ENCODE measurements at places on chromosomes 12 and 14.

DNA sequence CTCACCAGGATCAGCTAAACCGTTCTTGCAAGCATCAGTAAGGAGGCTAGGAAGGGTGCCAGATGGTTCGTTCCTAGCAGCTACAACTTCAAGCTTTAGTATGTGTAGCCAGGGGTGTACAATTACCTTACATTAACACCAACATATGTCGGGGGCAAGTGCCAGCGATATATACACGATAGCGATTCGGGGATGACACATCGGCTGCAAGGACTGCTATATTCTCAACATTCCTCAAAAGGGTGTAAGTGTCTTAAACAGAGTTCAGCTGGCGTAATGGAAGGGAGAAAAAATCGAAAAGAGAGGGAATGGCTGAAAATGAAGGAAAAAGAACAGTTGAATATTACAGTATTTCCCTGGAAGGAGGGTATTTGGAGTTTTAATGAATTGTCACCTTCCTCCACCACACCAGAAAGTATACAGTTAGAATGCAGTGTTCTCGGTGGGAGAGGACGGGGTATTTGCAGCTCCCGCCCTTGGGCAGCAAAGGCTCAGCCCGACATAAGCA is 545 bp downstream of the LIMA1 start:
- no peak for DNase-seq

- DNase-seq: no peak
These were observed 256.5 kb upstream of the NPAS3 start for GRCh38 chr14:32682214-32682613.

DNA sequence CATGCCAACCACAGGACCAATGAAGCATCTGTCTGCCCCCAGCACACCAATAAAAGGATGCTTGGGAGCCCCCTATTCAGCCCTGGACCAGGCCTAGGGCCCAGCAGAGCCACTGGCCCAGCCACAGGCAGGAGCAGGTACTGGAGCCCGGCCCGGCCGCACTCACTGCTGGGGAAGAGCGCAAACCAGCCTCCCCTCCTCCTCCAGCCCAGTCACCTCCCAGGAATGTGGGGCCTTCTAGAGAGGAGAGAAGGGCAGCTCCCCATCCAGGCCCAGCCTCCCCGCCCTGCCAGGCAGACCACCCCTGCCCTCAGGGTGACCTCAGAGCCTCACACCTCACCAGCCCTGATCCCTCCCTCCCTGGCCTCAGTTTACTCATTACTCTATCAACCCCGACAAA is 56.2 kb downstream of the CCNK start:
- no peak for DNase-seq

GRCh38 chr12:65113621-65114035 is 7.5 kb downstream of the WIF1 start:
- DNase-seq: no peak

- no peak for DNase-seq
These were observed 13.9 kb downstream of the KRT7 start for GRCh38 chr12:52246720-52247621.

- no peak for DNase-seq
These were observed 281.8 kb downstream of the KSR2 start for GRCh38 chr12:117686911-117687377.

- DNase-seq: no peak
These were observed 481.4 kb upstream of the TMEM132C start for GRCh38 chr12:127785540-127785939.

DNA sequence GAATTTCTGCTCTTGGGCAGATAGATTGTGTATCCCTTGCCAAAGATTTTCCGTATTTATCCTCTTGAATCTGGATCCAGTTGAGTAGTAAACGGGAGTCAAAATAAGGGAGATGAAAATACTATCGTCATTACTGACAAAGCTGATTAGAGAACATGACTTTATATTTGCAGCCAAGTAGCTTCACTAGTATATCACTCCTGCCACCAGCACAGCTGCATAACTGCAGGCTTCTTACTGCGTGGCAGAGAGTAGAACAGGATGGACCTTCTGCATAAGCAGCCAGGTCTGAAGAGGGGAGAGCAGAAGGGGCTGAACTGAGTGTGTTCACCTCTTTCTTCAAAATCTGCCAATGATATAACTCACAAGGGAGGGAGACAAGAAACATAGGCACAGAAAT is 283.7 kb downstream of the FBXL14 start:
- no peak for DNase-seq

DNA sequence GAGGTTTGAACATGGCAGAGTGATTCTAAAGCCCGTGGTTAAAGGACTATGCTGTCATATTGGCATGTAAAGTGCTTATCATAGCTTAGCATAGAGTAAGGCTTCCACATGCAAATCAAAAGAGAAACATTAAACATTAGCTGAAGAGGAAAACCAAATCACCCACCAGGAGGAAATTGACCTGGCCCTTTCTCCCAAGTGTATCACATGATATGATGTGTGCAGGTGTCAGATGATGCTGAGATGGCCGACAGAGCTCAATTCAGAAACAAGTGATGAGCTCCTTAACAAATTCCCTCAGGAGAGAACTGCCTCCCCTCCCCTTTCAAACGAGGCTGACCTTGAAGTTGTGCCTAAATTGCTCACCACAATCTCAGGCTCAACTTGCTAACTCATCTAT is 217.1 kb upstream of the BTG1 start:
- DNase-seq: no peak

DNA sequence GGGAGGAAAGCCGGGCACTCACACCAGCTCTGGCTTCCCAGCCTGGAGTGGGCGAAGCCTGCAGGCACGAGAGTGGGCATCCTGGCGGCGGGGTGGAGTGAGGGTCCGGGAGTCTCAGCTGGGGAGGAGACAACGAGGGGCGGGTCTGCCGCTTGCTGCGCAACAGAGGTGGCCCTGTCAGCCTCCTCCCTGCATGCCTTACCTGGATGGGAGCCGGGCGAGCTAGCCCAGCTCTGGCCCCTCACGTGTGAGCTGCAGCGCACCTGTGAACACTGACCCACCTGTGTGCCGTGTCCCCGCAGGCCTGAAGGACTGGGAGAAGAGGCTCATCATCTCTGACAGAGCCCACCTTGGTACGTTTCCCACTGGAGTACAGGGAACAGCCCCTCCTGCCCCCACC is 13.9 kb upstream of the SIVA1 start:
- DNase-seq: no peak

- DNase-seq: no peak
These were observed 73.8 kb upstream of the PTPRR start for GRCh38 chr12:70994217-70994788.

- DNase-seq: no peak
These were observed 55.5 kb downstream of the DYRK2 start for GRCh38 chr12:67704071-67704470.

DNA sequence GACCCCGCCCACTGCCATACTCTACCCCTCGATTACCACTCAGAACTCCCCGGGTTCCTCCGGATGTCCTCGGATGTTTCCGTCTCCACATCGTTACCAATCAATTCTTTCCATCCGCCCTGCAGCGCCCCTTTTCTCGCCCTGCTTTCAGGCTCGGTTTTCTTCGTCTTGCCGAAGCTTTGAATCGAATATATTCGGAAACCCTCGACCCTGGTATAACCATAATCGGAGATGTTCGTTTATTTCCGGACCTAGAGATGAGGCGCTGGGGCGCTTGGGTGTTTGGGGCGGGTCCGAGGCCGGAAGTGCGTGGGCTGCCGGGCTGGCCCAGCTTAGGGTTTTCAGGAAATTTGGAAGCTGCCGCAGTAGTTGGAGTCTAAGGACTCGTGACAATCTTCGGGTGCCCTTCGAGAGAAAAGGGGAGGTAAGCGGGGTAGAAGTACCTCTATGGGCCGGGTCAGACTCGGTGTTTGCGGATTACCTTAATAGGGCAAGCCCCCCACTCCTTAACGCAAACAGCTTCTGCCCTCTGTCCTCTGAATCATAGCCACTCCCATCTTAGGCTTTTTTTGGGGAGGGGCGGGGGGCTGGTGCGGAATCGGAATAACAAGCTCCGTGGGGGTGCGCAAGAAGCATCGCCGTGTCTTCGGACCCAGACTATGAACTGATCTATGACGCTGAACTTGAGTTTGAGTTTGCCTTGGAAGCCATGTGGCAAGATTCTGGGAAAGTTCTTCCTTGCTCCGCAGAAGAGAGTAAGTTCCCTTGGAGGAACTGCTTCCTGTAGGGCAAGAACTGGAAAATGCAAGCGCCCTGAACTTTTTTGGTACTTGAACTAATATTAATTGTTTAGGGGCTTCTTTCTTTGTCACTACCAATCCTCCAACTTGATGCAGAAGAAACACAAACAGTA is at the start of gene C14orf119:
Gene C14orf119 (plus strand): TSS at position 310 of the 913 bp plus-strand sequence. CDS start 2,154 bp downstream, outside the sequence.
- DNase-seq: peak; percentile 100

GRCh38 chr12:64170024-64170423 is 52.1 kb downstream of the KICS2 start:
- DNase-seq: no peak

GRCh38 chr12:61916831-61917230 is 343.4 kb upstream of the USP15 start:
- no peak for DNase-seq

DNA sequence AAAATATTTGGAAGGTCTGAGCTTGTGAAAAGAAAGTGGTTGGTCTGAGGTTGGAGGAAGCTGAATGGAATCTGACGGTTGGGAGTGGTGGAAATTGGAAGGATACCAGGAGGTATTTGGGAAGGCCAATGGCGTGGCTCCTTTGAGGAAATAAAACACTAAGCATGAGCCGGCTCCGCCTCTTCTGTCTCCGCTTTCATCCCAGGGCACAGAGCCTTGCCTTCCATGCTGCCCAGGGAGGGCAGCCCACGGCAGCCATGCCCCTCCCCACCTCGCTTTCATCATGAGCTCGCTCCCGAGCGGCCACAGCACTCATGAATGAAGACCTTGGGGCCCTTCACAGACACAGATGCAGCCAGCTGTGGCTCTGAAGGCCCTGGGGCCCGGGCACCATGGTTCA is 36.2 kb downstream of the HSP90AA1 start:
- no peak for DNase-seq

Measured in CD14-positive monocyte (primary cell).